ENCODE measurements at places on chromosomes 7 and 10.

- H3K36me3 ChIP-seq: no peaks in the 10 kb centered on the region
- DNase-seq: no peak
- H3K4me3 ChIP-seq: no peak overlapping the region
- H3K27me3 ChIP-seq: peaks cover 13% of the 10 kb centered on the region
- no peaks in the 10 kb centered on the region for H3K4me1 ChIP-seq
Measured at GRCh38 chr7:141920281-141920680, 4.1 kb downstream of the OR9A4 start.

- H3K27ac ChIP-seq: peak overlapping the region; percentile 99
- H3K36me3 ChIP-seq: peaks cover 8% of the 10 kb centered on the region
- H3K27me3 ChIP-seq: no peaks in the 10 kb centered on the region
- DNase-seq: peak; percentile 33
Measured at GRCh38 chr7:5701085-5701914, 80.2 kb downstream of the RNF216 start.

DNA sequence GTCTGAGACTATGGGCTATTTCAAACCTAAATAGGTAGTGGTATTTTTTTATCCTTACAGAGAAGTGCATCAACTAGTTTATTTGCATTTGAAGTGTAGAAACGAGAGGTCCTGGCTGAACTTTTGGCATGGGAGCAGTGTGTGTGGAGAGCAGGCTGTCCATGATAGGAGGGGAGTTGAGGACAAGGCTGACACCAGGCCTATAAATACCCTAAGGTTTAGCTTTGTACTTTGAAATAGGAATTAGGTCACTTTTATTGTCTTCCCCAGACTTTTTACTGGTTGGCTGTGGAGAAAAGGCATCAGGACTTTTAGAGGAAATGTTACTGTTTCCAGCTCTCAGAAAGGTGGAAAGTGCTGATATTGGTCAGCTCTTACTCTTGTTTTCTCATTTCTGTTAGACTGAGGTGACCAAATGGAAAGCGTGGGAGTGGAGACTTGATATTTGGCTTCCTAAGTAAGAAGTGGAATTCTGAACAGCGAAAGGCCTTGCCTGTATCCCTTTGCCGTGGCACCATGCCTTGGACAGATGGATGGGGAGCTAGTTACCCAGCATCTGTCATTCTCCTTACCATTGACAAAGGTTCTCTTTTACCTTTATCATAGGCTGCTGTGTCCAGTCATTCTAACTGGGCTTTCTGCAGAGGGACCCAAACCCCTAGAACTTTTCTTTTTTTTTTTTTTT is 46.0 kb downstream of the GBF1 start:
- no peak for DNase-seq
- H3K36me3 ChIP-seq: no peaks in the 10 kb centered on the region
- H3K4me1 ChIP-seq: peaks cover 19% of the 10 kb centered on the region
- no peak overlapping the region for H3K4me3 ChIP-seq
- no peak overlapping the region for H3K27ac ChIP-seq

DNA sequence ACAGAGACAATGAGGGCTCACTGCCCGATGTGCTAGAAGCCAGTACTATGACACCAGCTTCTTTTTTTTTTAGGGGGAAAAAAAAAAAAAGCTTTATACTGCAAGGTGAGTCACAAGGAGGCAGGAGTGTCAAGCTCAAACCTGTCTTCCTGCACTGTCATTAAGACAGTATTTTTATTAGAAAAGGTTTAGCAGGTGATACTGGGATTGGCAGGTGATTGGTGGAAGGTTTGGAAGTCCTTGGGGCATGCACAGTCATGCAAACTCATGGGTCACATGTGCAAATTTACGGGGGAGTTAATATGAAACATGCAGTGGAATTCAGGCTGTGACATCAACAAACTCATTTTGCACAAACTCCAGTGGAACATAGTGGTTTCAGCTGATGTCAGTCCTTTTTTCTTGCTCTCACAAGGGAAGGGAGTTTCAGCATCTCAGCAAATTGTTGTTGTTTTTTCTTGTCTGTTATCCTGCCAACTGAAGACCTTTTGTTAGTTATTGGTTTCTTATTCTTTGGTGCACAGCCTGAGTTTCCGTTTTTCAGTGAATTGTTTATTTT is 530.6 kb downstream of the ANKRD7 start:
- H3K4me1 ChIP-seq: no peaks in the 10 kb centered on the region
- no peak for DNase-seq
- no peaks in the 10 kb centered on the region for H3K27me3 ChIP-seq
- no peak overlapping the region for H3K27ac ChIP-seq
- H3K36me3 ChIP-seq: no peaks in the 10 kb centered on the region

GRCh38 chr7:117312593-117313580 is 10.0 kb downstream of the WNT2 start:
- no peaks in the 10 kb centered on the region for H3K4me1 ChIP-seq
- no peak overlapping the region for H3K27ac ChIP-seq

- no peak overlapping the region for H3K4me3 ChIP-seq
- no peaks in the 10 kb centered on the region for H3K4me1 ChIP-seq
- no peak for DNase-seq
- no peaks in the 10 kb centered on the region for H3K27me3 ChIP-seq
Measured at GRCh38 chr7:88835147-88835728, 39.7 kb upstream of the TEX47 start.

DNA sequence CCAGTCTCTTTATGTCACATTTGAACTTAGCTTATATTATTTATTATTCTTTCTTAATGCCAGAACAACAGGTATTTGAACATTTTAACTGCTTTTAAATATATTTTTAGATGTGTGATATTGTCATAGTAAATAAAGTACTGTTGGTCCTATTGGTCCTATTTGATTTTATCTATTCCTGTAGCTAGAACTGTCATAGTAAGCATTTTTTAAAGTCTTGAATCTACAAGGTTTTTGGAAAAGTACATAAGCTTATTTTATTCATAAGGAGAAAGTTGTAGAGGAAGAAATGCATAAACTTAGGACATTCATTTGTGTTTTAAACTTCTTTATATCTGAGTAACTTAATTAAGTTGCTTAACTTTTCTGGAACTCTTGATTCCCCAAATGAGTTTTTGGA is 136.0 kb downstream of the PHF14 start:
- DNase-seq: no peak
- H3K27me3 ChIP-seq: no peaks in the 10 kb centered on the region
- H3K4me1 ChIP-seq: peaks cover 2% of the 10 kb centered on the region
- H3K36me3 ChIP-seq: no peaks in the 10 kb centered on the region

DNA sequence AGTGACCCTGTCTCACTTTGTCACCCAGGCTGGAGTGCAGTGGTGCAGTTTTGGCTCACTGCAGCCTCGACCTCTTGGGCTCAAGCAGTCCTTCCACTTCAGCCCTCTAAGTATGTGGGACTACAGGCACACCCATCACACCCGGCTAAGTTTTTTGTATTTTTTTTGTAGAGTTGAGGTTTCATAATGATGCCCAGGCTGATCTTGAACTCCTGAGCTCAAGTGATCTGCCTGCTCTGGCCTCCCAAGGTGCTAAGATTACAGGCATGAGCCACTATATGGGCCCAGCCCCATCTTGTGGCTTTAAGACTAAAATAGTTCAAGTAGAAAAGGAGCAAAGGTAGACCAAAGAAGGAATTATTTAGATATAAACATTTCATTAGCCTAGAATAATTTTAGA is 65.5 kb downstream of the MLLT10 start:
- peaks cover 20% of the 10 kb centered on the region for H3K4me1 ChIP-seq
- no peak overlapping the region for H3K27ac ChIP-seq
- DNase-seq: no peak
- no peak overlapping the region for H3K4me3 ChIP-seq
- H3K36me3 ChIP-seq: no peaks in the 10 kb centered on the region

DNA sequence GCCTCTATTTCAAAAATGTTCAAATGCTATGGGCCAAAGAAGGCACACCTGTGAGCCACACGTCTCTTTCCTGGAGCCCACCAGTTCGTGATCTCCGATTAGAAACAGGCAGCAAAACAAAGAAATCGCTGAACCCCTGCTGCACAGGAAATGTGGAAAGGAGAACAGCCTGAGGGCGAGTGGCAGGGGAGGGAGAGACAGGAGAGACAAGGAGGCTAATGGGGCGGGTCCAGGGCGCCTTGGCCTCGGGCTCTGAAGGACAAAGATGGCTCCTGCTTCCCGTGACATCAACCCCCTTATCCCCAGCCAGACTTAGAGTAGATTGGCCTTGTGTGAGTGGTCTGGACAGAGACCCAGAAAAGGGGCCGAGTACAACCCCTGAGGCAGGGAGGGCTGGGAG is 62.4 kb upstream of the DOCK1 start:
- no peaks in the 10 kb centered on the region for H3K36me3 ChIP-seq
- no peak overlapping the region for H3K27ac ChIP-seq
- peaks cover 5% of the 10 kb centered on the region for H3K27me3 ChIP-seq
- H3K4me3 ChIP-seq: no peak overlapping the region
- no peaks in the 10 kb centered on the region for H3K4me1 ChIP-seq

All from T-helper 17 cell (primary cell).